ENCODE measurements at places on chromosomes 6 and 20. TPM values are rescaled to one million over a fixed set of nuclear protein-coding genes. Genes with fewer than 3 reads are reported as not detected.
A peak's percentile ranks its signal among the peaks of the same experiment; 100 is the strongest.

- DNase-seq = no peak
These were observed 107.6 kb downstream of the VEGFA start for GRCh38 chr6:43877463-43878126.

RIOK1 gene
- 10.0 TPM for total RNA-seq

DNA sequence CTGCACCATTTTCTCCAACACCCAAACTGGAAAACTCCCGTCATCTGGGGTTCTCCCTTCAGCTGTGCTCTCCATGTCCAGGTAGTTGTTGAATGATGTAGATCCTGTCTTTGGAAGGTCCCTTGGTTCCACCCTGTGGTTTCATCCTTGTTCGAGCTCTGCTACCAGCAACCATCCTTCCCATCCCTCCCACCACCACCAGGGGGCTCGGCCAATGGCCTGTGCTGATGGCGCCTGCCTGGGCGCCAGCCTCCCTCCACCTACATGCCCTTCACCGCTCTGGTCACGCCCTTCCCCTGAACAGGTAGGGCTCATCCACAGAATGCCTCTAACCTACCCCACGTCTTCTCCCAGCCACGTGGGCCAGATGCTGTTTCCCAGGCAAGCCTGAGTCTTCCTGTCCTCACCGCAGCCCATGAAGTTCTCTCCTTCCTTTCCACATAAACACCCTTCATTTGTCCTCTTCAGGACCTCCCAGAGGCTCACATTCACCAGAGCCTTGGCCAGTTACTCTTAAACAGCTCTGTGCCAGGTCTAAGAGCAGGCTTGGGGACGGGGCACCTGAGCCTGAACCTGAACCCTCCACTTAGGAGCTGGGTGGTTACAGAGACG is 75.1 kb upstream of the DUSP22 start:
- DNase-seq = no peak

GRCh38 chr6:20575125-20575524 is 40.9 kb downstream of the CDKAL1 start:
- DNase-seq = no peak

GRCh38 chr6:155201461-155202226 is 62.2 kb upstream of the CLDN20 start:
- DNase-seq = no peak

DNA sequence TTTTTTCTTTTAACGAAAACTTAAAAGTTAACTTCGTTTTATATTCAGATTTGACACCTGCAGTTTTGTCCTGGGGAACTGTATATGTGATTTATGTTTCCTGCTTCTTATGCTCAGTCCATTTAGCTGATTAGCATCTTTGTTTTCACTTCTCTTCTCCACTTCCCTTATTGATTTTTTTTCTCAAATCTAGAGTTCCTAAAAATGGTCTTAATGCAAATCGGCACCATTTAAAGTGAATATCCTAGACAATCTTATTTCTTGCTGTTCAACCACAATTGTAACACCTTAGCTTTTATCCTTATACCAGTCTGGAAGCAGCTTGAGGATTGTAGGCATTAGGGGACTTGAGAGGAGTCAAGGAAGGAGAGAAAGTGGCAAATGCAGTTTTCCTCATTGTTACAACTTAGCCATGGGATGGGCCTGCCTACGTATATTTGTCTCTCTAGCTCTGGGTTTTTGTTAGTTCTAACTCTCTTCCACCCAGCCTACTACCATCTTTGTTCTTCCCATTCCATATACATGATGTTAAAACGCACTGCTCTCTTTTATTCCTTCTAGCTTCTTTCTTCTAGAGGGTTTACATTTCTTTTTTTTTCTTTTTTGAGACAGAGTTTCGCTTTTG is 8.5 kb downstream of the QRSL1 start:
- DNase-seq = no peak

GRCh38 chr6:35719830-35720733 is 16.8 kb upstream of the ARMC12 start:
- DNase-seq = peak; percentile 72

DNA sequence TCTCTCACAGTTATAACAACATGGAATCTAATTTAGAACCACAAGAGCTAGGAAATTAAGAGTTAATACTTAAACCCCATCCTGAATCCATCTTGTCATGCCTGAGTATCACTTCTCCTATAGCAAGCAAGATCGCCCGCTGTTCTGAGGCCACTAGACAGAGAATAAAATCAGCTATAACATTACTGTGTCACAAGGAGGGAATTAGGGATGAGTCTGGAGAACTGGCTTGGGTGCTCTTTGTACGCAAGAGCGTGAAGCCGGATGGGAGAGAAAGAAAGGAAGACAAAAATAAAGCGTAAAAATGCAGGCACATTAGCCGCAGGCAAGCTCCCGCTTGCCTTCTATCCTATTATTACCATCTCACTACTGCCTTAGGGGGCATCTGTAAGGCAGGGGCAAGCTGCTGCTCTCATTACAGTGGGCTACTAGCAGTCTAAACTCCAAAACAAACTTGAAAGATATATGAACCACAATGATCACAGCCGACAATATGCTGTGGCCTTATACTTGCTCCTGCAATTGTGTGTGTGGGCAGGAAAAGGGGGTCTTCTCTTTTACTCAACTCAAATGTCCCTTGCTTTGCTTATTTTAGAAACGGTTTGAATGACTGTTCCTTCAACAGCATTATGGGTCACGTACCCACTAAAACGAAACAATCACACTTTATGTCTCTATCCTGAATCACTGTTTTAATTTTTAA is 81.9 kb downstream of the GJA10 start:
- no peak for DNase-seq

MAP3K7 gene
- total RNA-seq = 14.0 TPM

FARS2 gene
- 14.6 TPM for total RNA-seq

SLC17A2 gene
- total RNA-seq = not detected

Data from left cardiac atrium (tissue), 4 donors.